ENCODE measurements at places on chromosomes 6 and 20.
A peak's percentile ranks its signal among the peaks of the same experiment; 100 is the strongest.

DNA sequence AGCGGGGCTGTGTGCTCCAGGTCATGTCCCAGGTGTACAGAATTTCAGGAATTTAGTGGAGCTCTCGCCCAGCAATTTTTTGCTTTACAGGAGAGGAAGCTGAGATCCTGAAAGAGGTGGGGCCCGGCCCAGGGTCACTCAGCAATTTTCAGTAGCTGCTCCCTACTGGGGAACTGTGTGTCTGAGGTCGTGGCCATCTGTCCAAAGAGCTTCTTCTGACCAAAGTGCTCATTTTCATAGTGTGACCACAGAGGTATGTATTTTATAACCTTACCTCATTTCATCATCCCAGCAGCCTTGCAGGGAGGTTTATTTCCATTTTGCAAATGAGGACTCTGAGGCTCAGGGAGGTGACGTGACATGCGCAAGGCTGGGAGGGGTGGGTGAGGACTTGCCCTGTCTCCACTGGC lies 46.3 kb downstream of the FAM209B start:
- DNase-seq, result no peak

GRCh38 chr6:143859891-143860660 lies 4.2 kb upstream of the ZC2HC1B start:
- no peak for DNase-seq

- no peak for DNase-seq
Measured at GRCh38 chr6:20877008-20877937, 343.0 kb downstream of the CDKAL1 start.

DNA sequence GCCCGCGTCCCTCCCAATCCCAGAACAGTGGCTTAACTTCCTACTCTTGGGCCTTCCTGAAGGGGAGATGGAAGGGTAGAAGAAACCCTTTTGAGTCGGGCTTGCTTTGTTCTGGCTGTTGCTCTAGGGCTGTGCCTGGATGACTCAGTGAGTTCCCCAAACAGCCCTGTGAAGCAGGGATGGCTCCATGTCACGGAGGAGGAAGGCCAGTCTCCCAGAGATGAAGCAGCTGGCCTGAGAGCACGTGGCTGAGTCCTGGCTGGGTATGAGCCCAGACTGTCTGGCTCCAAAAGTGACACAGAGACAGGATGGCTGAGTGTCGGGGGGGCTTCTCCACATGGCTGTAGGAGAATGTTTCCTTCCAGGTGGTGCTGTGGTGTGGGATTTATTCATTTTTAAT lies 4.6 kb downstream of the SYTL3 start:
- DNase-seq, result peak; percentile 26

DNA sequence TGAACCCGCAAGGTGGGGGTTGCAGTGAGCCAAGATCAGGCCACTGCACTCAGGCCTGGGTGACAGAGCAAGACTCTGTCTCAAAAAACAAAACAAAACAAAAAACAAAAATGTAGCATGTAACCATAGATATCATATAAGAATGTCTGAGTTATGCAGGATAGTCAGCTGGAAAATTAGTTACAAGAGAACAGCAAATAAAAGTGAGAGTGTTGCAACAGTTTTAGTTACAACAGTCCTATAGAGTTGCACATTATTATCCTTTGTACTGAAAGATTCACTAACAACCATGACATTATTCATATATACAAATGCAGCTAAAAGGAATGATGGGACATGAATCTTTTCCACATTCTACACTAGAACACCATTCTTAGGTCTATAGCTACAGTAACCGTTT lies 16.4 kb downstream of the RNF24 start:
- DNase-seq, result no peak

DNA sequence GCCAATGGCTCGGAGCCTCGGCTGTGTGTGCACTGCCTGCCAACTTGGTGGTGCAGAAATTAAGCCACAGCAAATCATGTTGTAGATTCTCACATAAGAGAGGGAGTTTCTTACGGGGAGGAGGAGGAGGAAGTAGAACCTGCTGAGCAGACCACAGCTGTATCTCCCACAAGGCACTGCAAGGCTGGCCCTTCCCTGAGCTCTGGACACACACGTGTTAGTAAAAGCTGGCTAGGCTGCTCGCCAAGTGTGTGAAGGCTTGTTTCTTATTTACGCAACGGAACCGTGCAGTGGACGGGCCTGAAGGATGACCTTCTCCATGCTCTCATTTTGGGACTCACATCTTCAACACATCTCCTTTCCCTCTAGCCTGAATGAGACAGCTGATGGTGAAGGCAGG lies 15.7 kb upstream of the QKI start:
- DNase-seq, result peak; percentile 38

DNA sequence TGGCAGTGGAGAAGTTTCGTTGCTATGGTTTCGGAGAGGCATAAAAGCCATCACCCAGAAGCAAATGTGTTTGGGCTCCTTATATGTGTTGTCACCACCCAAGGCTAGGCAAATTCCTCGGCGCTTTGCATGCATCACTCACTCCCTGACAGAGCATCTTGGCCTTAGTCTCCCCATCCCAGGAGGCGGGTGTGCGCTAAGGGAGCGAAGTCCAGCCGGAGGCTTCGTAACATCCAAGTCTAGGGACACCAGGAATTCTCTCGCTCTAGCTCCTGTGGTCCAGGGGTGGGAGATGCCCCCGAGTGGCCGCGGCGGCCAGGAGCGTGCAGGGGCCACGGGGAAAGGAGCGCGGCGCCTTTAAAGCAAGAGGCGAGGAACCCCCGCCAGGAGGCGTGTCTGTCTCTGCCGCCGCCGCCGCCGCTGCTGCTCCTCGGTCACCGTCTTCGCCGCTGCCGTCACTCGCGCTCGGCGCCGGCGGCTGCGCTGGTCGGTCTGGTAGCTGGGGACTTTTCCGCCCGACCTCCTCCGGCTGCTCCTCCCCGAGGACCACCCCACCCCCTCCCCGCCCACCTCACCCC lies at the start of gene GRIK2:
Gene GRIK2 (plus strand): TSS at position 458 of the 578 bp plus-strand sequence.
- peak; percentile 25 for DNase-seq

- DNase-seq, result no peak
Measured at GRCh38 chr6:137711972-137712371, 155.1 kb upstream of the TNFAIP3 start.

DNA sequence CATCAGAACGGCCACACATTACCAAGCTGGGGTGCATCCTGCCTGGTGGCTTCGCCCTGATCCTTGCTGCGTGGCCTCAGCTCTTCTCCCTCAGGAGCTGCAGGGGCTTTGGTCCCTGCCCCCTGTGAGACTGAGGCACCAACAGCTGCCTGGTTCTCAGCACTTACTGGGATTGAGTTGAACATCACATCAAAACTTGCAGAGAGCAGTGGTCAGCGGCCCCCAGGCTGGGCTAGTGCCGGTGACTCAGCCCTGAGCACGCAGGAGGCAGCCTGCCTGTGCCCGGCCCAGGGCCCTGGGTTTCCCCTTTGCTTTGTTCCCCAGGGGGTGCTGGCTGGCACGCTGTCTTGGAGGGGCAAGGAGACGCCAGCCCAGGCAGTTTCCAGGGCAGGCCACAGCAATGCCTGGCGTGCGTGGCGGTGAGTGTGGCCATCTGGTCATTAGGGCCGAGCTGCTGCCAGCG lies 63.3 kb downstream of the DLL1 start:
- no peak for DNase-seq

- DNase-seq, result no peak
Measured at GRCh38 chr20:41696428-41696827, 78.3 kb upstream of the CHD6 start.

DNA sequence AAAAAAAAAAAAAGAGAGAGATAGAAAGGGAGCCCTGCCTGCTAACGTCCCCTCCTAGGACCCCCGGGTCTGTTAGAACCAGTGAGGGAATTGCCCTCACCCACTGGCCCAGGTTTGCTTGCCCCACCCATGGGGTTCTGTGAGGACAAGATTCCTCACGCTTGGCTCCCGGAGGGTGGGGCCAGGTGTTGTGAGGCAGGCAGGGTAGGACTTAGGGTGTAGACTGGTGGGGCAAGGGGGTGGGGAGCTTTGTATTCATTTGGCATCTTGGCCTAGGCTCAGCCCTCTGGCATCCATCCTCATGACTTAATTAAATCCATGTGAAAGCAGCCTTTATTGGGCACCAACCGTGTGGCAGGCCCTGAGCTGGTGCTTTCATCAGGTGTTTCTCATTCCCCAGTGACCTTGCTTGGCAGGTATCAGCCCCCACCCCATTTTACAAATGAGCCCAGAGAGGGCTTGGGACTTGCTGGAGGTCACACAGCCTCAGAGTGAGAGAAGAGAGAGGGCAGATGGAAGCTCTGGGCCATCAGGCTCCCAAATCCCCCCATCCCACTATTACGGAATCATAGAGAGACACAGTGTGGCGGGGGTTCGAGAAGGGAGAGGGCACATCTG lies 19.0 kb downstream of the RAB44 start:
- no peak for DNase-seq

DNA sequence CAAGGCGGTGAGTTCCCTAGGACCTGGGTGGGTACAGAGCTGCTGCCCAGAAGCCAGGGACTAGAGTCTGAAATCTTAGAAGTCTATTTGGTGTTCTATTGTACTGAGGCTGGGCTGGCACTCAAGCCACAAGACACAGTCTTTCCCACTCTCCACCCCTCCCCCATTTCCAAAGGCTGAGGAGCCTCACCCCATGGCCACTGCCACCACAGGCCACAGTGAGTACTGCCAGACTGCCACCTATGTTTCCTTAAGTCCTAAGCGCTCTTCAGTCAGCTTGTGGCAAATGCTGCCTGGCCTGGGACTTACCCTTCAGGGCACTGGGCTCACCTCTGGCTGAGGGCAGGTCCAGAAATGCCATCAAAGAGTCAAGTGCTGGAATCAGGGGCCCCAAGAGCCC lies 469.3 kb downstream of the HAO1 start:
- no peak for DNase-seq

DNA sequence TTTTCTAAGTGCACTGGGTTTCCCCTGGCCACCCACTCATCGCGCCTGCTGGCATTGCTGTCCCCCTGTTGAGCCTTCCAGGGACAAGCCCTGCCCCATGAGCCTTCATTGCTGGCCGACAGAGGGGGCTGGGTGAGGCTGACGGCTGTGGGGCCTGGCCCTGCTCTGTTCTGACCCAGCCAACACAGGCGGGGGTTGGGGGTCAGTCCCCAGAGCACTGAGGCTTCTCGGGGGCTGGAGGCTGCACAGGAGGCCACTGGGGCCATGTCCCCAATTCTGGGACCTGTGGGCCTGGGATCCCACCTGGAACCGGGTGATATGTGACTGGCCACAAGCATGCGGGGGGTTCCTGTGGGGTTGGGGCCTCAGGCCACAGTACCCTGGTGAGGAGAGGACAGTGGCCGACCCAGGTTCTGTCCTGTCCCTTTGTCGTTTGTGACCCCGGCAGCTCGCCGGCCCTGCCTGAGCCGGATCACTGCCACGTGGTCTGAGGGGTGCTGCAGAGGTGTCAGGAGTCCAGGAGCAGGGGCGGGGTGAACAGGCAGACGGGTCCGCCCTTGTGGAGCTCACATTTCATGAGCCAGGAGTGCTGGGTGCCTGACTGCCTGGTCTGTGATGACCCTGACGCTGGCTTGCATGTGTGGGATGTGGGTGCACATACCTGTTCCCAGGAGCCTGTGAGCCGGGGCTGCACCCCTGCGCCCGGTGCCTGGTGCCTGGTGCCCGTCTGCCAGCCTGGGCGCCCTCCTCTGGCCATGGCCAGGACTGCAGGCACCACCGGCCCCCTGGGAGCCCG lies 2.1 kb upstream of the COL20A1 start:
- DNase-seq, result no peak

DNA sequence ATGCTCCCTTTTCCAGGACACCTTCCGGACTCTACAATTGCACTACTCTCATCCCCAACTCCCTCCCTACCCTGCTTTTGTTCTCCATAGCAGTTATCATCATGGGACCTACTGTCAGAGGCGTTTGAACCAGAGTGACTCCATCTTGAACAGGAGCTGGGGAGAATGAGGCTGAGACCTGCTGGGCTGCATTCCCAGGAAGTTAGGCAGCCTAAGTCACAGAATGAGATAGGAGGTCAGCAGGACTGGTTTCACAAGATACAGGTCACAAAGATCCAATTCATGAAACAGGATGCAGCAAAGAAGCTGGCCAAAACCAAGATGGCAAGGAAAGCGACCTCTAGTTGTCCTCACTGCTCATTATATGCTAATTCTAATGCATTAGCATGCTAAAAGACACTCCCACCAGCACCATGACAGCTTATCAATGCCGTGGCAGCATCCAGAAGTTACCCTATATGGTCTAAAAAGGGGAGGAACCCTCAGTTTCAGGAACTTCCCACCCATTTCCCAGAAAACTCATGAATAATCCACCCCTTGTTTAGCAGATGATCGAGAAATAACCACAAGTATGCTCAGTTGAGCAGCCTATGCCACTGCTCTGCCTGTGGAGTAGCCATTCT lies 15.6 kb downstream of the SLC13A3 start:
- no peak for DNase-seq

- peak; percentile 19 for DNase-seq
Measured at GRCh38 chr6:11732036-11732631, 46.5 kb downstream of the ADTRP start.

GRCh38 chr6:170160031-170160627 lies 130.7 kb downstream of the DLL1 start:
- no peak for DNase-seq

GRCh38 chr6:75117701-75118100 lies 88.2 kb downstream of the COL12A1 start:
- DNase-seq, result no peak

DNA sequence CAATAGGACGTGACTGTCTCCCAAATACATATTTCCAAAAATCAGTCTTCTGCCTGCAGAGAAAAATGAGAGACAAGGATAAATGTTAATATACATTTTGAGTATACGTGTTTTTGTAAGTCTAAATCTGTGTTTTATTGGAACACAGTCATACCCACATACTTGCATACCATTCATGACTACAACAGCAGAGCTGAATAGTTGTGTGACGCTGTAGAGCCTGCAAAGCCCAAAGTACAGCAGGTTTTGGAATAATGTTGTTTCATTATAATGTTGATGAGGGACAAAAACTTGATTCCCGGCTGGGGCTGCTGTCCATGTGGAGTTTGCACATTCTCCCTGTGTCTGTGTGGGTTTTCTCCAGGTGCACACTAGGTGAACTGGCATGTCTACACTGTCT lies 23.8 kb upstream of the FBXO9 start:
- DNase-seq, result no peak

- DNase-seq, result no peak
Measured at GRCh38 chr6:22681761-22682160, 112.4 kb downstream of the HDGFL1 start.

DNA sequence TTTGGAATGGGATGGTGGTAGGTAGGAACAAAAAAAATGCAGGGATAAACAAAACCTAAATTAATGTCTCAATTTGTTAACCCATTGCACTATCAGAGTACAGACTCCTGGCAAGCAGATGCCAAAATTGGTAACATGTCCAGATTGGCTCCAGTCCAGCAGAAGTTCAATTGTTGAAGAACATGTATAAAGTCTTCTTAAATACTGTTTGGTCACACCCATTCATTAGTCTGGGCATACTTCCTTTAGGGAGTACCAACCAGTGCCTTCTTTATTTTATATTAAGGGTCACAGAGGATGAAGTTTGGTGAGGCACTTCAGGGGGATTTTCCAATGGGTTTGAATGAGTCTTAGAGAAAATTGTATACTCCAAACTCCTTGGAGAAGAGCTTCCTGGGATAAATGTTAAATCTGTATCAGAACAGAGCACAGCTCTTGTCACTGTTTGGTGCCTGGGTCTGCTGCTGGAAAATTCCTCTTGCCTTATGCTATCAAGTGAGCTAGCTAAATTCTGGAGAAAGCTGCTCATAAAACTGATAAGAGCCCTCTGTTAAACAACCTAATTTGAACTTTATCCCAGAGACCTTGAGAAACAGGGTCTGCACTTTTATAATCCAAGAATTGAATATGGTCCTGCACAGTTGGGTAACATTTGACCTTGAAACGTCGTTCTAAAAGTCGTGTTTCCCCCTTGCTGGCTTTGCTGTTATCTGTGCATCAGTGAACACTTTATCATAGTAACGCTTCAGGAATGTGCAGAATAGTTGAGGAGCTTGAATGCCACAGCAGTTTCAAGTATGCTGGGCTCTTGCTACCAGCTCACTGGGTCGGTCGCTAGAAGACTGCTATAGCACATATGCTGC lies 334.1 kb upstream of the CITED2 start:
- DNase-seq, result no peak
